ENCODE measurements at places on chromosomes 6 and 20.

DNA sequence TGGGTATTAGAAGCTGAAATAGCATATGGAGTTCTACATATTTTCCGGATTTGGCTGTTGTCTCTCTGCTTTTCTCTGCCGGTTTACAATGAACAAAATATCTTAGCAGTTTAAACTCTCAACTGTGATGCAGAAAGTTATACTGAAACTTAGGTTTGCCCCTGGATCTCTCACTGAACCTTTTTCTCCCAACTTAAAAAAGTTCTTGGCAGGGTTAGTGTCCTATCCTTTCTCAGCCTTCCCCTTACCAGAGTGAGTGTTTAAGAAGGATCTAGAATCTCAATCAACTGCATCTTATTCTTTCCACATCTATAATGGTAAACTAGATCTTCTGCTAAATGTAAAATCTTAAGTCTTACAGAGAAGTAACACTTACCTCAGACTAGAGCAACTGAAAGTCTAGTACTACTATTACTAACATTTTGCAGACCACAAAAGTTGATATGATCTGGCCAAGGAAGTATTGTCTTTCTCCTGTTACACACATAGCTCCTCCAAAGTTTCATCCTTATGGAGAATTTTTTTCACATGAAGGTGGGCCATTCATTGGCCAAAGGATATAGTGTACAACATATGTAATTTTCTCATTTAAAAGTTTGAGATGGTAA lies 392.3 kb upstream of the RUNX2 start:
- DNase-seq = no peak

- DNase-seq = no peak
Observed at GRCh38 chr6:56714273-56714672, 71.6 kb upstream of the DST start.

GRCh38 chr6:78670802-78671201 lies 196.5 kb upstream of the IRAK1BP1 start:
- DNase-seq = no peak

GRCh38 chr20:47196091-47197081 lies 160.1 kb downstream of the ZMYND8 start:
- DNase-seq = peak; percentile 74

GRCh38 chr6:136251394-136251793 lies 1.3 kb upstream of the MTFR2 start:
- DNase-seq = no peak

DNA sequence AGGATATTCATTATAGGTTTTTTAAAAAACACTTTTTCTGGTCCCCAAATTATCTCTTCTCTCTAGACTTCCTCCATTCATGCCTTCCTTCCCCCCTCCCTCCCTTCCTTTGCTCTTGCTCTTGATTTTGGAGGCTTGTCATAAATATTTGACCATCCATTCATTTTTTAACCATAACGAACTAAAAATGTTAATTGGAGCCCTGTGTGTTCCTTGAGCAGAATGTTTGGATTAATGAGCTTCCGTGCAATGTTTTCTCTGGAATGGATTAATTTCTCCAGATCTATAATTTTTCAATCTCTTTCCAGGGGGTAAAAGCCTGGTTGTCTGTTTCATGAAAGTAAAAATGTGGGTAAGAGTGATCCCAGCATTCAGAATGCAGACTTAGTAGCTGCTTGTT lies 155.5 kb downstream of the ESR1 start:
- DNase-seq = no peak

GRCh38 chr6:143707697-143708096 lies 29.9 kb downstream of the PHACTR2 start:
- no peak for DNase-seq

DNA sequence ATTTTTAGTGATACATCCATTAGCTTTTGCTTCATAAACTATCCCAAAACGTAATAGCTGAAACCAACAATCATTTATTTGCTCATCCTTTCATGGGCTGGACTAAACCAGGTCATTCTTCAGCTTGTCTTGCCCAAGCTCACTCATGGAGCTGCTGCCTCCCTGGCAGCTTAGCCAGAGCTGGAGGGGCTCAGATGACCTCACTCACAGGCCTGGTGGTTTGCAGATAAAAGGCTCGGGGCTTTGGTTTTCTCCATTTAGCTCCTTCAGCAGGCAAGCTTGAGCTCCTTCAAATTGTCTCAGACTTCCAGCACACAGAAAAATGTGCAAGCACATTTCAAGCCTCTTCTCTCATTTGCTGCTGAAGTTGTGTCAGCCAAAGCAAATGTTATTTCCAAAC lies 139.1 kb downstream of the BTBD3 start:
- no peak for DNase-seq

GRCh38 chr6:4575714-4576113 lies 200.5 kb upstream of the CDYL start:
- no peak for DNase-seq

- DNase-seq = no peak
Observed at GRCh38 chr6:87724983-87725811, 23.2 kb upstream of the AKIRIN2 start.

DNA sequence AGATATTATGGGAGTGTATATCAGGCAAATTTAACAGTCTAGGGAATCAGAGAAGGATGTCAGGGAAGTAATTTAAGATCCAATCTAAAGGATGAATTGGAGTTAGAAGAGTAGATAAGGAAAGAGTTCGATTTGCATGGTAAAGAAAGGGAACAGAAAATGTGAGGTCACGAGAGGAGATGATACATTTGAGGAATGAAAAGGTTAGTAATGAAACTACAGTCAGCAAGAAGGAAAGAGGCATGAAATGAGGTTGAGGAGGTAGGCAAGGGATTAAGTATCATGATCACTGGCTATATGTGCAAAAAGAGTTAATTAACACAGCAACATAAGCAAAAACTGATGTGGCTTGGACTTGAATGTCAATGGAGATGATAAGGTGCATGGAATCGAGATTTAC lies 22.4 kb downstream of the ZNF318 start:
- no peak for DNase-seq

GRCh38 chr6:11437824-11438459 lies 99.6 kb upstream of the TMEM170B start:
- DNase-seq = no peak

DNA sequence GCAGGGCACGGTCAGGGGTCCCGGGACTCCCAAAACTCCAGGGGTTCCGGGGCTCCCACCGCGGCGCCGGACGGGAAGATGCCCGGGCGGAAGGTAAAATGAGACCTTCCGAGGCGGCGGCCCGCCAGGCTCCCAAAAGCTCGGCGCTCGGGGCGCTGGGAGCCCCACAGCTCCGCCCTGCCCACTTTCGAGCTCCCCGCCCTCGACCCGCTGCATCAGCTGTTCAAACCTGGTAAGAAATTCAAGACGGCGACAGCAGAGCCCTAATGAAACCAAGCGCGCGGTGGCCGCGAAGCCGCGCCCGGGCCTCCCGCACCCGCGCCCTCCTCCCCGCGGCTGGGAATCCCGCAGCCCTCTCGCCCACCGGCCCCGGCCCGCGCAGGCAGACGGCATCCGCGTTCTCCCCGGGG lies 369 bp downstream of the SLC4A11 start:
- DNase-seq = peak; percentile 21

- DNase-seq = no peak
Observed at GRCh38 chr6:32133786-32134185, 3.7 kb upstream of the FKBPL start.

DNA sequence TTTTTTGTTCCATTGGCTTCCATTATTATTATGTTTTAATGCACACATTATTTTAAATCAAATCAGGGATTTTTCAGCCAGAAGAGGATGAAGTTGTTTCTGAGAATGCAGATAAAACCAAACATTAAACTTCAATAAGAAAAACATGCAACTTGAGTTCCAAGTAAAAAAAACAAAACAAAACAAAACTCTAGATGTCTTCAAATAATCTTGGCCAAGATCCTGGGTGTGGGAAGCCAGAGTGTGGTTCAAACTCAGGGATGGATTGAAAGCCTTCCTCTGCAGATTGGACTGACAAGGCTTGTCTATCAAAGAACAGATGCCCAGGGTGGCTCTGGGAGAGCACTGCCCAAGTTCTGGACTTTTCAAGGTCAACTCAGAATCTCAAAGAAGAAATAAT lies 134.1 kb downstream of the LCA5 start:
- DNase-seq = no peak

- no peak for DNase-seq
Observed at GRCh38 chr6:55210952-55211351, 36.6 kb downstream of the HCRTR2 start.

- no peak for DNase-seq
Observed at GRCh38 chr6:15989397-15989796, 139.5 kb upstream of the MYLIP start.

DNA sequence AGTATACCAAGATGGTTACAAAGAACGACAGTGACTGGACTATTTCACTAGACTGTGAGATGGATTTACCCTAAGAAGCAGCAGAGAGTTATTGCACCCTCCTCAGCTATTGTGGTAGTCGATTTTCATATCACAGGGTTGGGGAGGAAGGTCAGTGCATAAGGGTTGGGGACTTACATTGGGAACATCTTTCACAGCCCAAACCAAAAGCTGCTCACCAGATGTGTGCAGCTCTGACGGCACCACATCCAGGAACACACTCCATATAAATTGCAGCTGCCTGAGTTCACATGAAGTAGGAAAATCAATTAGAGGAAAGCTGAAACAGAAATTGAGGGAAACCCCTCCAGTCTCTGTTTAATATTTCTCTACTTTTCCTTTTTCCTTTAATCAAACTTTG lies 470.5 kb upstream of the NRSN1 start:
- no peak for DNase-seq

DNA sequence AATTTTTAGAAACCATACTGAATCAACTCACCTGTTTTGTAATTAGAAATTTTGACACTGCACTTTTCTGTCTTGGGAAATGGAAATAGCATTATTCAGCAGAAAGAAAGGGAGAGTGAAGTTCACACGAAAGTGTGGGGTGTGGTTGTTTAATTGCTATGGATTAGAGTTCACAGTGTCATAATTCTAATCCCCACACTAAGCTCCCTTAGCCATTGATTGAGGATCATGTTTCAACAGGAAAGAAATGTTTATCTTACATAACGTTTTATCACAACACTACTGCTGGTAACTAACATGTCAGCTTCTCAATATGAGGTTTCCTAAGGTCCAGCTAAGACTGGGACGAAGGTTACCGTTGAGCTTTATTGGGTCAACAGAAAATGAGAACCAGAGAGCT lies 31.4 kb upstream of the GSTA5 start:
- DNase-seq = no peak

DNA sequence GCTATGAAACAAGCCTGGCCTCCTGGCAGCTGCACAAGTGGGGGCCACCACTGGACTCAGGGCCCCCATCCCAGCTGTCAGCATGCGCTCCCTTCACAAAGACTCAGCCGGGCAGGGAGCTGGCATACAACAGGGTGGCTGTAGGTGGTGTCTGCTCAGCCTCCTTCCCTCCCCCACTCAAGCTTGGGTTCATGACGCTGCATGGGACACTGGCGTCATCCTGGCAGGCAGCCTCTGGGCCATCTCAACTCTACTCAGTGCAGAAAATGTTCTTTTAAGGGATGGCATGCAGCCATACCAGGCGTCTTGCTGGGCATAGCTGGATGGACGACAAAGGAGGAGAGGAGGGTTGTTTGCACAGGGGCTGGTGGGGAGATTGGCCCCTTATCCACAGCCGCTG lies 30.5 kb downstream of the SAYSD1 start:
- no peak for DNase-seq

DNA sequence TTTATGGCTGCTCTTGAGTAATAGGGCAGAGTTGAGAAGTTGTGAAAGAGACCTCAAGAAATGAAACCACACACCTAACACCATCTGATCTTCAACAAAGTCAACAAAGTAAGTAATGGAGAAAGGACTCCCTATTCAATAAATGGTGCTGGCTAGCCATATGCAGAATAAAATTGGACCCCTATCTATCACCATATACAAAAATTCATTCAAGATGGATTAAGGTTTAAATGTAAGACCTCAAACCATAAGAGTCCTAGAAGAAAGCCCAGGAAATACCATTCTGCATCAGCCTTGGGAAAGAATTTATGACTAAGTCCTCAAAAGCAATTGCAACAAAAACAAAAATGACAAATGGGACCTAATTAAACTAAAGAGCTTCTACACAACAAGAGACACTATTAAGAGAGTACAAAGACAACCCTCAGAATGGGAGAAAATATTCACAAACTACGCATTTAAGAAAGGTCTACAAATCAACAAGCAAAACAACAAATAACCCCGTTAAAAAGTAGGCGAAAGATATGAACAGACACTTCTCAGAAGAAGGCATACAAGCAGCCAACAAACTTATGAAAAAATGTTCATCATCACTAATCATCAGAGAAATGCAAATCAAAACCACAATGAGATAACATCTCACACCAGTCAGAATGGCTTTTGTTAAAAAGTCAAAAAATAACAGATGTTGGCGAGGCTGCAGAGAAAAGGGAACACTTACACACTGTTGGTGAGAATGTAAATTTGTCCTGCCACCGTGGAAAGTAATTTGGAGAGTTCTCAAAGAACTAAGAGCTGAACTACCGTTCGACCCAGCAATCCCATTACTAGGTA lies 4.0 kb downstream of the MAP3K5 start:
- no peak for DNase-seq

- DNase-seq = no peak
Observed at GRCh38 chr6:134453792-134454510, 136.0 kb upstream of the SGK1 start.

GRCh38 chr6:56995347-56995902 lies 40.5 kb downstream of the BEND6 start:
- DNase-seq = no peak

DNA sequence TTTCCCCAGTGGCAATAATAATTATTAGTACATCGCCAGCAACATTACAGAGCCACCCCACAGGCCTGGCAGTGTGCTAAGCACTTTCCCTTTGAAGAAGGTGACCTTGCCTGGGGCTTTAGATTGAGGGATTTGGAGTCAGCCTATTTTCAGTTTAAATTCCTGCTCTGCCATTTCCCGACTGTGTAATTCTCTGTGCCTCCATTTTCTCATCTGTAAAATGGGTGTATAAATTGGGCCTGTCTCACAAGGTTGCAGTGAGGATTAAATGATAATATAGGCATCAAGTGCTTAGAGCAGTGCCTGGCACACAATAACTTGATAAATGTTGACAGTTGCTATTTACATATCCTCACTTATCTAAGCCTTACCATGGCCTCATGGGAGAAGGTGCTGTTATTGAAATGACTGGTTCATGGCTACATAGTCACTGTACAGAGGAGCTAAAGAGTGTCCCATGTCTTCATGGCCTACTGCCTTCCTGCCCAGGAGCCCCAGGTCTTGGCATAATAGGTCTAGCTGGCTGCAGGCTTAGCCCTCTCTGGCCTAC lies 5.1 kb upstream of the SCRT2 start:
- no peak for DNase-seq

- no peak for DNase-seq
Observed at GRCh38 chr6:158897236-158897635, 78.1 kb upstream of the EZR start.

- no peak for DNase-seq
Observed at GRCh38 chr6:74872754-74873476, 332.9 kb downstream of the COL12A1 start.

GRCh38 chr6:45478240-45478639 lies 100.5 kb upstream of the SUPT3H start:
- DNase-seq = no peak

- DNase-seq = no peak
Observed at GRCh38 chr20:54704032-54704635, 228.7 kb downstream of the DOK5 start.

GRCh38 chr6:128327890-128328289 lies 192.5 kb downstream of the PTPRK start:
- DNase-seq = peak; percentile 6

GRCh38 chr6:43723737-43724295 lies 36.2 kb upstream of the MRPS18A start:
- peak; percentile 71 for DNase-seq

- DNase-seq = no peak
Observed at GRCh38 chr20:40651151-40651550, 37.9 kb downstream of the MAFB start.

- no peak for DNase-seq
Observed at GRCh38 chr20:50040432-50041245, 57.9 kb downstream of the SNAI1 start.
